ENCODE measurements at places on chromosomes 16 and 17.

GRCh38 chr16:67449336-67449735 is 18.4 kb downstream of the HSD11B2 start:
- no peak for DNase-seq

DNA sequence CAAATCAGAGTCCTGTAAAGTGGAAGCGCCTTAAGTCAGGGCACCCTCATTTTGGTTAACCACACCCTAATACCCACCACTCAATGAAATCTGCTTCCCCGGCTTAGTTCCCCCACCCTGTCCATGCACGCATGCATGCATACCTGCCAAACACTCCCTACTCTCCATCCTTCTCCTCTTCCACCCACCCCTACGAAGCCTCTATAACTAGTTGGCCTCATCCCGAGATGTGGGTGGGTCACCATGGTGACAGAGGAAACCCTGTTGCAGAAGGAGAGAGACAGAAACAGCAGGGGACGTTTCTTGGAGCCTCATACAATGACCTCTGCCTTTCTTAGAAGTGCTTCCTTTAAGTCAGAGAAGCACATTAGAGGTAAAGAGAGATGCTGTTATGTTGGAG is 46.8 kb upstream of the DNAH9 start:
- DNase-seq: no peak

DNA sequence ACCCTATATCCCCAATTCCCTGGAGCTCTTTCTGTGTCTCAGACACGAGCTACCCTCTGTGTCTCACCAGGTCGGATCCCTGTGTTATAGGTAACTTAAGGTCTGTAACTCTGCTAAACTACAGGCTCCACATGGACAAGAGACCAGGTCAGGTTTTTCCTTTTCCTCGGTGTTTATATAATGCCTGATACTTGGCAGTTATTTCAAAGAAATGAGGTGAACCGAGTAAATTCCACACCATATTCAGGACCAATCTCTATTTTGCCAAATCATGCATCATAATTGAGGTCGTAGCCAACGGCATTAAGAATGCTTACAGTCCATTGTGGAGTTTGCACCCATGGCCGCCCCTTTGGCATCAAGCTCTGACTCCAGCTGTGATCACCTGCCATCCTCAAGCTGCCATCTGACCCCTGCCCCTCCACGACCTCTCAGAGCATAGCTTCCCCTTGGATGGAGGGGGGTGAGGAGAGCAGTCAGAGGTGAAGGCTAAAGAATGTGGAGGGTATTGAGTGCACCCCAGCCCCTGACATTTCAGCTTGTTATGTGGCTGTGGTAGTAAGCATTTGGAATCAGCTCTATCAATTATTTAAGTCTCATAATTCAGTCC is 434.7 kb upstream of the RBFOX1 start:
- no peak for DNase-seq

DNA sequence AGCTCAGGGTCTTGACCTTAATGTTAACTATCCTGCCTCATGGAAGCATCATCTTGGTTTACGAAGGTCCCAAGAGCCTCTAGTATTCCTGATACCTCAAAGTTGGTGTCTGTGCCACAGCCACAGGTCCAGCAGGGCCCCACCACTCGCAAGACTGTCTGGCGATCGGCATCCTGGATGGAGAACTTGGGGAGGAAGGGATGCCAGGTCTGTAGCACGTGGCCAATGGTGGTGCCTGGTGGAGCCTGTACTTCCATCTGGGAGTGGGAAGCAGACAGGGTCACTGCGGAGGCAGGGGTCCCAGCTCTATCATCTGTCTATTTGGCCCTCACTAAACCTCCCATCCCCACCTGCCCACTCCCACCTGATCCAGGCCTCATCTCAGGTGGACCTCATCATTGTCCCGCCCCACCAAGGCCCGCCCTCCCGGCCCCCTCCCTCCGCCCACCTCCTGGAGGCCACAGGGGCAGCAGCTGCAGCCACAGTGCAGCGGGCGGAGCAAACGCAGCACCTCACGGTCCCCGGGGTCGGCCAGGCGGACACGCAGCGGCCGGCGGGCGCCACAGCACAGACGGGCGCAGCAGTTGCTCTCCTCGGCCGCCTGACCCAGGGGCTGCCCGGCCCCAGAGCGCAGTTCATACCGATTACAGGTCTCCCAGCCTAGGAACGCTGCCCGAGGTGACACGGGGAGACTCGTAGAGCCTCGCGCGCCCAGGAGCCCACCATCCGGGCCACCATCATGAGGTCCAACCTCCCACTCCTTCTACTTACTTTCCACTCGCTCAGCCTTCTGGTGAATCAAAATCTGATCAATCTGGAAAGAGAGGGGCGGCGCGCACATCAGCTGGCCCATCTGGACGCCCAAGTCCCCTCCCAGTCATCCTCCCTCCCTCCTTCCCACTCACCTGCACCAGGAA is 1.4 kb downstream of the PLSCR3 start:
- no peak for DNase-seq

DNA sequence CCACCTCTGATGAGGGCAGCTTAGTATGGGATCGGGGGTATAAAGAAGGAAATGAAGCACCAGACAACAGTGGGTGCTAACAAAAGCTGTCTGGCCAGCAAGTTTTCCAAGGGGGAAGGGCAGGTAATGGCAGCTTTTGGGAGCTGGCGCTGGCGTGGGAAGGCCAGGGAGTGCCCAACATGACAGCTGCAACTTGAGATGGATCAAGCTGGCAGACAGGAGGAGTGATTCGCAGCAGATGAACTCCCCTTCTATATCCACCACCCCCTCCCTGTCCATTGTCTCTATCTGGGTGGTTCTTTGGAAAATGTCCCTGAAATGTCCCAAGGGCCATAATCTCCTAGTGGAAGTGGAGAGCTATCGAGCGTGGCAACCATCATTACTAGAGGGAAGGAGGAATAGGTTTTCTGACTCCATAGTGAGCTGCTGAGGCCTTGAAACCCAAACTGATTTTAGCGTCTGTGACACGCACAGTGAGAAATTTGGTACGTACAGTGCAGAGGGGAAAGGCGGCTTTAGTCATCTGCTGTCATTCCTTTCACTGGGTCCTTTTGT is 4.8 kb upstream of the INPP5K start:
- DNase-seq: no peak

DNA sequence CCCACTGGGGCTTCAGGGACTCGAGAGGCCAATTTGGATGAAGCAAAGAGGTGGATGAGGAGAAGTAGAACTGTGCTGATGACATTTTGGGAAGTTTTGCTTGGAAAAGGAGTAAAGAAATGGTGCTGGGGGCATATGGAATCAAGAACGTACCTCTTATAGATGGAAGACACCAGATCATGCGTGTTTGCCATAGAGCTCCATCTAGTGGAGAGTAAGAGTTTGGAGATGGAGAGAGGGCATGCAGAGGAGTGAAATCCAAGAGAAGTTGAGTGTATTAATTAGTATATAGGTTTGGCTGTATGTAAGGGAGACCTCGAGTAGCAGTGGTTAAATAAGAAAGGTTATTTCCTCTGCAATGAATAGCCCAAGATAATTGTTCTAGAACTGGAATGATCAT is 56.0 kb downstream of the SHISA6 start:
- no peak for DNase-seq

DNA sequence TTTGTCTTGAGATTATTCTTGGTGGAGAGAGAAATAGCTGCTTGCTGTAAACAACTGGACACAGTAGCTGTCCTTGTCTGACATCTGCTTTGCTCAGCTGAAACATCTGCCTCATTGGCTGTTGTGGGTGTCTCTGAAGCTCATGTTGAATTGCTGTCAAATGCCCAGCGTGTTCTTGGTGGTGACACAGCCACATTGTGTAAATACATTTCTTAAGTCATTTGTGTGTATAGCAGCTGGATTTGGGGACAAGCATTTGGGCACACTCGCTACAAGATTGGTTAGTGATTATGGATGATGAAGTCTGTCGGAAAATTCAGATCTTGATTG is 5.3 kb downstream of the FAM234A start:
- no peak for DNase-seq

- no peak for DNase-seq
These were observed 5.0 kb upstream of the TIMP2 start for GRCh38 chr17:78929908-78930775.

- DNase-seq: no peak
These were observed 30.1 kb downstream of the NLRC3 start for GRCh38 chr16:3546986-3547682.

- no peak for DNase-seq
These were observed 152.7 kb upstream of the CDH11 start for GRCh38 chr16:65274566-65274965.

- no peak for DNase-seq
These were observed 34.7 kb downstream of the YPEL2 start for GRCh38 chr17:59366040-59366757.

GRCh38 chr17:55054429-55054828 is 85.9 kb downstream of the STXBP4 start:
- no peak for DNase-seq

DNA sequence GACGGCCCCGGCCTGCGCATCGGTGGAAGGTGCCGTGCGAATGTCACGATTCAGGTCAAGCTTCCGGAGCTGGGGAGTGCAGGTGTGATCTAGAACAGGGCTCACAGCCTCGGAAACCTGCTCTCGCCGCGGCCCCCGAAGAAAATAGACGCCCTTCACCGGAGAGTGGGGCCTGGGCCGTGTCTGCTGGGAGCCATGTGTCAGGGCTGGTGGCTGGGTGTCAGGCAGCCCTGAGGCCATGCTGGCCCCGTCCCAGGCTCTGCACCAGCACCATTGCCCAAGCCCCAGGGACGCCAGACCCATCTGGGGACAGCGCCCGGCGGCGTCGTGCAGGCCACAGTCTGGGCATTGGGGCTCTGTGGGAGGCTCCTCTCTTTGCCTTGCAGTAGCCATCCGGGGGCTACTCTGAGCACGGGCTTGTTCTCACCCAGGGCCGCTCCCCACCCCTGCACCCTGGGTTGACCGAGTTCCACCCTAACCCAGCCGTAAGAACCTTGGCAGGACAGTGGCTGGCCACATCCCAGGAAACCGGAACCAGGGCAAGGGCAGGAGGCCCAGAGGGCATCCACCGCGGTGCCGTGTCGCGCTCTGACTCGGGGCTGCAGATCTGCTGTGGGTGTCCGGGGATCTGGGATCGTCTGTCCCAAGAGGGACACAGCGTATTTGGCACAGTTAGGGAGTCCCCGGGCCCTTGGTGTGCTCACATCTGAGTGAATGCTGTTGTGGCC is 5.3 kb upstream of the NUDT16L1 start:
- no peak for DNase-seq

GRCh38 chr17:64378890-64379354 is 11.7 kb downstream of the PECAM1 start:
- DNase-seq: no peak

DNA sequence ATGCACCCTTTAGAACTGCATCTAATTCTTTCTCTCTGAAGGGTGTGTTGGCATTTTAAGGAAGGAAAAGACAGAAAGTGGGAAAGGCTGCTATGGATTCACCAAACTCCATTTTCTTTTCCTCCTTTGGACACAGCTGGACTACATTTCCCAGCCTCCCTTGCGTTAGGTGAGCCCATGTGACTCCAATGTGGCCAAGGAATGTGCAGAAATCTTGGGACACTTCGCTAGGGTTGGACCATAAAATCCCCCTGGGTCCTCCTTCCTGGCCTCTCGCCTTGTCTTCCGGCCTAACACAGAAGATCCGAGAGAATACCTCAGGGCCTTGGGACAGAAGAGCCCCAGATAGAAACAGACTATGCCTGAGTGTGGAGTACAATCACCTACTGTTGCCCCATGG is 56.3 kb downstream of the ABCC12 start:
- DNase-seq: no peak

DNA sequence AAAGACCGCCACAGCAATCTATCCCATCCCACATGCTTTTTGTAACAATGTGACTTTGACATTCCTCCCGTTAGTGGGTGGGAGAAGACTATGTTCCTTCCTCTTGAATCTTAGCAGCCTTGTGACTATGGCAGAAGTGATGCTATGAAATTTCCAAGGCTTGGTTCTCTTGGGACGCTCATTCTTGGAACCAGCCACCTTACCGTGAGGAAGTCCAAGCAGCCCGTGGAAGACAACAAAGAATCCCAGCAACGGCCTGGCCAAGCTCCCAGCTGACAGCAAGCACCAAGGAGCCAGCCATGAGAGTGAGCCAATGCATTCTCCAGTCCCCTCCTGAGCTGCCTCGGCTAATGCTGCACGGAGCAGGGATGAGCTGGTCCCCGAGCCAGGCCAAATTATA is 62.3 kb downstream of the VPS53 start:
- DNase-seq: no peak

DNA sequence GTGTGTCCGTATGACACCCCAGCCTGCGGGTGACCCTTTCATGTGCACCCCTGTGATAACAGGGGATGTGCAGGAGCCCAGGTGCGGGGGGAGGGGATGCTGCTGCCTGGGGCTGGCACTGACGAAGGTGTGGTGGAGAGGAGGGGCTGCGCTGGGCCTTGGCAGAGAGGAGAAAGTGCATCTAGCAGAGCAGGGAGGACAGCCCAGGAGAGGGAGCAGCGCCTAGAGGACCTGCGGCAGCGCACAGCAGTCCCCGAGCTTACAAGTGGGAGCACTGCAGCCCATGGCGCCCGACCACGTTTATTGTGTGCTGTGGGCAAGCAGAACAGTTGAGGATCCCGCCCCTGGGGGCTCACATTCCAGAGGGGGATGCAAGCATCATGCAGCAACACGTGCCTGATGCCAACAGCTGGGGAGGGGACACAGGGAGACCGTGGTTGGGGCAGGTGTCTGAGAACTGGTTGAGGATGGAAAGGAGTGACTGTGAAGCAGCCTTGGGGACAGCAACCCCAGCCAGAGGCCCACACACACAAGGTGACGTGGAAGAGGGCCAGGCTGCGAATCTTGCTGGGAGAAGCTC is 10.9 kb upstream of the SLC7A5 start:
- DNase-seq: no peak

- no peak for DNase-seq
These were observed 45.4 kb downstream of the HNF1B start for GRCh38 chr17:37699285-37699973.

DNA sequence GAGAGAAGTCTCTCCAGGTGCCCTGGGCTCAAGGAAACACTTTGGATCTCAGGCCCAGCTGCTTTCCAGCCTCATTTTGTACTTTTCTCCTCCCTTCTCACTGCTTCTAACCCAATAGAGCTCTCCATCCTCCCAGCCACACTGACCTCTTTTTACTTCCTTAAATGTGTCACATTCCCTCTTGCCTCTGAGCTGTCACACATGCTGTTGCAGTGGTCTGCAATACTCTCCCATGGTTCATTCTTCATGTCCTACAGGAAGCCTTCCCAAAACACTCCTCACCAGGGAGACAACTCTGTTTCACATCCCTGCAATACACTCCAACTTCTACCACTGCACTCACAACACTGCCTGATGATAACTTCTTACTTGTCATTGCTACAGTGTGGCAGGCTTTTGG is 242.1 kb upstream of the DYNLRB2 start:
- DNase-seq: no peak

GRCh38 chr16:60405286-60405685 is 1631.0 kb downstream of the CDH8 start:
- DNase-seq: no peak
